EL (cell line): ENCODE measurements at places on chromosomes 3 and 15.

- no peak for DNase-seq
Observed at GRCh38 chr3:117610156-117610555, 900.6 kb downstream of the TUSC7 start.

DNA sequence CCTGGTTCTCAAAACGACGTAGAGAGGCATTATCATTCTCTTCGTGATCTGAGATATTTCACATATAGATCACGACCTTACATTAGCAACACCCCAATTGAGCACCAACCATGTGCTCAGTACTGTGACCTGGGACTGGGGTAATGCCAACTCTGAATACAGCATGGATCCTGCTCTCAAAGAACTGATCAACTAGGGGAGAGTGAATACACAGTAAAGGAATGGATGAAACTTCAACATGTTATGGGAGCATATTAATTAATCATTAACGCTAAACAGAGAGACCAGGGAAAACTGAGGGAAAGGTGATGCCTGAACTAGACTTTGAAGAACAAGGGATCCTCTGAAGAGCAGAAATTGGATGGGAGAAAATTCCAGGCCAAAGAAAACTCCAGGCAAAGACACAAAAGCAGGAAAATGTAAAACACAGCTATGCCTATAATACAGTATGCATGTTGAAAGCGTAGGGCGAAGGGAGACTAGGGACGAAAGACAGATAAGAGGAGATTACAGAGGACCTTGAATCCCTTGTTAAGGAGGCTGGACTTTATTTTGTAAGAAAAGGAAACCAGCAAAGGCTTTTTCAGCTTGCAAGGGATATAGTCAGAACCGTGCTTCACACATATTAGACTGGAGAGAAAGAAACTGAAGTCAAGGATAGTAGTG is 105.7 kb downstream of the ANO10 start:
- no peak for DNase-seq

- DNase-seq, result no peak
Observed at GRCh38 chr15:60635507-60636352, 156.8 kb upstream of the ICE2 start.

DNA sequence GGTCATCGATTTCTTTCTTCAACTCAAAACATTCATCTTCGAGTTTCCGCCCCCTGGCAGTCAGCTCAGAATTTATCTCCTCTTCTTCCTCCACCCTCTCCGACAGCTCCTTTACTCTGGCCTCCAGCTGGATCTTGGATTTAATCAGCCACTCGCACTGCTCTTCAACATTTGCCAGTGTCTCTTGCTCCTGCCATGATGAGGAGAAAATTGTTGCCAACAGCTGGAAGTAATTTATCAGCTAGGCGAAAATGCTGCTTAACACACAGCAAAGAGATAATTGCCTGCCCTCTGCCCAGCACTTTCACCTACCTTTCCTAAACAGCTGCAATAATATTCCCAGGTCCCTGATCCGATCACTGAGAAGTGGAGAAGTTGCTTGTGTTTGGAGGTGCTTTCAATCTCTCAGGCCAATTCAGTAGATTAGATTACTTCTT is 69.3 kb downstream of the MYH15 start:
- DNase-seq, result no peak

DNA sequence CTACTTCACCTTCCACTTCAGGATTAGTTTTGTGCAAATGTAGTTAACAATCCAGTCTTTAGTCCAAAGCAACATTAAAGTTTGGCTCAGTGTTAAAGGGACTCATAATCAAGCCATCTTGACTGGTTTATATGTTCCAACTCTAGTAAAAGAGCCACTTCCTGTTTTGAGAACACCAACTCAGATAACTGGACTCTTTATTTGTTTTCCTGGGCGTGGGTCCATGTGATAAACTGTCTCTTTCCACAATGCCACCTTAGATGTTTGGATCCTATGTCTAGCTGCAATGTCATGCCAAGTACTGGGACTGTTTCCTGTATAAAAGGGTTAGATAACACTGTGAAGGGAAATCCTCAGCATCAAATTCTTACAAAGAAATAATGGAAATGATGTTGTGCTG is 545.0 kb downstream of the PYDC2 start:
- DNase-seq, result peak; percentile 2
